ENCODE measurements at places on chromosomes 13 and 19.

DNA sequence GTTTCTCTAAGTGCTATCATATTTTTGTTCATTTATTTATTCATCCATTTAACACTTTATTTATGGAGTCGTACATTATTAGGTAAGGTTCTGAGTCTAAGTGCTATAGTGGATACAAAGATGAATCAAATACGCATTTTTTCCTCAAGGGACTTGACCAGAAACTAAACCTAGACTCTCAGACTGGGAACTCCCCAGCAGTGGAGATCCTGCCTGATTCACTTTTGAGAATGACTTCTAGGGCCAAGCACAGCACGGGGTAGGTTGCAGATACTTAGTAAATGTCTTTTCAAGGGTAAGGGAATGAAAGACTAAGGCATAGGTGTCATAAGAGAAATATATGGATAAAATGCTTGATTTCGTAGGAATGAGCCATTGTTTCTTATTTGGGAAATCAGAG lies 7.2 kb downstream of the DNAJC15 start:
- no peak for DNase-seq

DNA sequence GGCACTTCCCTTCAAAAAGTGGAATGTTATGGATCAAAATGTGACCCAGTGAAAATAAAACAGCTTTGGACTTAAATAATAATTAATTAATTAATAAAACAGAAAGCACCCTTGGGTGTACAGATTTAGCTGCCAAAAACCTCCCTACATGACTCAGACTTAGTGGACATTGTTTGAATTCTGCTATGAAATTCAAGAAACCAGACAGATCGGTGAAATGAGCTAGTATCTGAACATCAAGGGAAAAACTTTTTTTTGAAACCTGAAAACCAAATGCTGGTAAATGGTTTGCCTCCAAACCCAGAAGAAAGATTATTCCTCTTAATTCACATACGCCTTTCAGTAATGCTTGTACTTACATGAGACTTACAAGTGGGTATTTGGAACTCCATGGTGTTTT lies 33.5 kb downstream of the SOX21 start:
- no peak for DNase-seq

- DNase-seq, result no peak
These were observed 94.7 kb downstream of the RGCC start for GRCh38 chr13:41552031-41552430.

DNA sequence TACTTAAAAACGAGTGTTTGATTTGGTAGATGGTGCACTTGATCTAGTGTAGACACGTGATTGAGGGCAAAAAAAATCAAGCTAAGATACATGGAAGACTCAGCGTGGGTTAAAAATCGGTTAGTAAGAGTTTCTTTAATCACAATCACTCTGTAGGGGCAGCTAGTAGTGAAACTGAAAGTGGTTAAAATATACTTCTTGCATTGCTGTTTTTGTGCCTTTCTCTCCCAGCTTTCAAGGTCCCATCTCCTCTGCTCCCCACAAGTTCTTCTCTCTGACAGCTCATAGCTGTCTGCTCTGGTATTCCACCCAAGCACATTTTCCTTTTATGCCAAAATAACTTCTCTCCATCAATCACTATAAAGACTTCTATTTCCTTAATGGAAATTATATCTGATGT lies 1089.7 kb downstream of the EFNB2 start:
- DNase-seq, result no peak

DNA sequence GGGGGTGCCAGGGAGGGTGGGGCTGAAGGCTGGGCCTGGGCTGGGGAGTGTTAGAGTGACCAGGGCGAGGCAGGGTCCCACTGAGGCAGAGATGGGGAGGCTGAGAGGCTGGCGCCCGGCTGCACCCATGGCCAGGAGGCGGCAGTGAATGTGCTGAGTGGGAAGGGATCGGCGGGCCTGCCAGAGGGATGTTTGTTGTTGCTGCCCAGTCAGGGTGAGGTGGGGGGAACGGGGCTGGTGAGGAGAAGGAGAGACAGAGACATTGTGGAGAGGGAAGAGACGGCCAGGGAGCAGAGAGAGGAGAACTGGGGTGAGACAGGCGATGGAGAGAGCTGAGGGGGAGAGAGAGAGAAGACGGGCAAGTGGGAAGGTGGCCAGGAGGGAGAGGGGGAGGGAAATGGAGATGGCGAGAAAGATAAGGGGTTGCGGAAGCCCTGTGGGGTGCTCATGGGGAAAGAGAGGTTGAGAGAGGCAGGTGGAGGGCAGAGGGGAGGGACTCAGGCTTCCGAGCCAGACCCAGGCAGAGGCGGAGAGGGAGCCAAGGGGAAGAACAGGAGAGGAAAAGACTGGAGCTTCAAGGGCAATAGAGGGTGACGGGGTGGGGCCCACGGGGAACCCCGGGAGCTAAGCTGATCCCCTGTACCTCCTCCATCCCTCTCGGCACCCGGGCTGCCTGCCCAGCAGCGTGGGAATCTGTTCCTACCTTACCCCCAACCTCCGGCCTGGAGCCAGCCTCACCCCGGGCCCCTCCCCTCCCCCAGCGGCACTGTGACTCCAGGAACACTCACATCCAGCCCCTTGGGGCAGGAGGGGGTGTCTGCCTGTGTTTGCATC lies 690 bp upstream of the B3GNT8 start:
- DNase-seq, result peak; percentile 16

DNA sequence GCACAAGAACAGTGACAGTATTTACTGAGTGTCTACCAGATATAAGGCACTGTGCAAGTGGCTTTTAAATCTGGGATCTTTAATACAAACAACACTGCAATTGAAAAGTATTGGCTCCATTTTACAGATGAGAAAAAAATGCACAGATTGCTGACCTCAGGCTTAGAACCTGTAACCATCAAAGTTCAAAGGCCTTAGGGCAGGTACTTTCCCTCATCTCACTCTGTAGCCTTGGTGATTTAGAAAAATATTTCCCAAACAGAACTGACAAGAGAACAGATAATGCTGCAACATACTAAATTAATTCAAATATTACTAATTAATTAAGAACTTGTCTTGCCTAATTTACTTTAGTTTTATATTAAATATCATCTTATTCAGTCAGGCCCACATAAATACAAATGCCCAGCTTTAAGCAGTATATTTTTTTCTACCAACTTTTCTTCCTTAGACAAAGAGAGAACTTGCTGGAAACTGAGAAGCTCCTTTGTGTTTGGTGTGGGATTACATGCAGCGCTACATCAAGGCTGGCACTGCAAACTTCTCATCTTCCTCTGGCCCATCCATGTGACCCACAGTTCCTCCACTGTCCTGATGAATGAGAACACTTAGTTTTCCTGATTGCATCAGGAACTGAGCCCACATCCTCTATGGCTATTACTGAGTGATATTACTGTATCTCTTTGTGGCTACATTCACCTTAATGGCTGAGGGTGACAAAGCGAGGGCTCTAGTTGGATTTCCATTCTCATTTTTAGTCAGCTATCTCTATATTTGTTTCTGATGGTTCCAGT lies 302.1 kb downstream of the ENOX1 start:
- DNase-seq, result no peak

GRCh38 chr13:32164622-32165268 lies 133.2 kb downstream of the FRY start:
- no peak for DNase-seq

DNA sequence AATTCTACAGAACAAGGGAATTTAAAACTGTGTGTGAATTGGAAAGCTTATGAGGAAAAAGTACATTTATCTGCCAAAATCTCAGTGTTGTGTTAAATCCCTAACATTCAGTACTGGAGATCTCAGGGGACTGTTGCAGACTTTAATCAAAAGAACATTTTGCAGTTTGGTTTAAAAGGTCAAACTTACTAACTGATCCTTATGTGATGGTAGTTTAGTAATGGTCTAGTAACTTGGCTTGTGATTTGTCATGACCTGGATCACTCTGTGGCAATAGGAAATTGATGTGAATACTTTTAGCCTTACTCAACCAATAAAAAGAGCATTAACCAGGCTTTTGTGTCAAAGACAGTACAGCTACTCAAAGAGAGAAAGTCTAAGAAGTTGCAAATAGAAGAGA lies 862.1 kb upstream of the MIR17HG start:
- DNase-seq, result no peak

- DNase-seq, result no peak
These were observed 5.7 kb downstream of the ZNF132 start for GRCh38 chr19:58434217-58434616.

GRCh38 chr13:102707467-102707866 lies 12.6 kb upstream of the METTL21C start:
- DNase-seq, result no peak

DNA sequence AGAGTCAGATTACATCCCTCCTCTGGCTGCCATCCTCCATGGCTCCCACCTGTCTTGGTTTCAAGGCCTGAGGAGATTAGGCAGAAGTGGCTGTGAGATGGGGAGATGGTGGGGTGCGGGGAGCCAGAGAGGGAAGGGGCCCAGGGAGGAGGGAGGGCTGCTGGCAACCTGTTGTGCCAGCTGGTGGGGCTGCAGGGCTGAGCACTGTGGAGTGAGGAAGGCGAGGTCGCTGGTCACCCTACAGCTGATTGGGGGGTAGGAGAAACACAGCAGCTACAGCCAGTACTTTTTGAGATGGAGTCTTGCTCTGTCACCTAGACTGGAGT lies 48.3 kb downstream of the CD320 start:
- no peak for DNase-seq

DNA sequence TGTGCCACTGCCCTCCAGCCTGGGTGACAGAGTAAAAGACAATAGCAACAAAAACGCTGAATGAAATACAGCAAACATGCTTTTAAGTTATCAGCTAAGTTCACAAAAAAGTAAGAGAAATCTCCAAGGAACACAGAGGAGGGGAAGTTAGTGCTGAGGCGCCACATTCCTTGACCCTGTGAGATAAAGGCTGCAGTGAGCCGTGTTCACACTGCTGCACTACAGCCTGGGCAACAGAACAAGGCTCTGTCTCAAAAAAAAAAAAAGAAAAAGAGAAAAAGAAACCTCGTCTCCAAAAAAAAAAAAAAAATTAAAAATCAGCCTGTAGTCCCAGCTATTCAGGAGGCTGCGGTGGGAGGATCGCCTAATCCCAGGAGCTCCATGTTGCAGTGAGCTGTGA lies 16.3 kb upstream of the DOCK6 start:
- DNase-seq, result no peak

- DNase-seq, result no peak
These were observed 312.8 kb upstream of the PCDH20 start for GRCh38 chr13:61728471-61728870.

GRCh38 chr19:2120821-2121220 lies 24.1 kb downstream of the IZUMO4 start:
- DNase-seq, result no peak

DNA sequence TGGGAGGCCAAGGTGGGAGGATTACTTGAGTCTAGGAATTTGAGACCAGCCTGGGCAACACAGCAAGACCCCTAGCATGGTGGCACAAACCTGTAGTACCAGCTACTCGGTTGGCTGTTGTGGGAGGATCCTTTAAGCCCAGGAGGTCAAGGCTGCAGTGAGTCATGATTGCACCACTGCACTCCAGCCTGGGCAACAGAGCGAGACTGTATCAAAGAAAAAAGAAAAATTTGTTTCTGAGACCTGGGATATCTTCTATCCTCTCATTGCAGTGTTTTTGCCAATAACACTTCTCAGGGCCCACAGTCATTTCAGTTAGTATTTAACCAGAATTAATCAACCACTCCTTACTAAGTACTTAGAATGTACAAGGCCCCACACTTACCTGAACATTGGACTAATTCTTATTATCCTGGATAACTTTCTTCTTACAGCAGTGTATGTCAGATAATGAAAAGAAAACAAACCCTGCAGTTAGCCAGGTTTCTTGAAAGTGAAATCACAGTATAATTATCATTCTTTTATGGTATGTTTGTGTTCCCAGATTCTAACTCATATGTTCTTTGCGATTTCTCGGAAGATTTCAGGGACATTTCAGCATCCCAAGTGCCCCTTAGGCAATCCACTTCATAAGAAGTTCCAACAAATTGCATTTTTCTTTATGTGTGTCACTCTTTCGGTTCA lies 75.6 kb upstream of the KLF5 start:
- DNase-seq, result no peak

GRCh38 chr19:48964205-48965039 lies 687 bp upstream of the FTL start:
- no peak for DNase-seq
